ENCODE measurements at places on chromosomes 6 and 20. TPM values are rescaled to one million over a fixed set of nuclear protein-coding genes. Genes with fewer than 3 reads are reported as not detected.

Gene ANKRD6
- 1.8 TPM for total RNA-seq

Gene GABRR2
- total RNA-seq: 0.09 TPM

Gene NKX2-2
- total RNA-seq: not detected

Gene CST1
- 1.5 TPM for total RNA-seq

Gene NKX2-4
- total RNA-seq: not detected

Gene CRISP2
- not detected for total RNA-seq

Gene PDYN
- not detected for total RNA-seq

Gene DPPA5
- total RNA-seq: not detected

Gene NOX3
- not detected for total RNA-seq

Gene C6orf15
- not detected for total RNA-seq

Gene OPRM1
- not detected for total RNA-seq

Gene MACROD2
- total RNA-seq: 1.4 TPM

Gene SPEF1
- total RNA-seq: 1.9 TPM

Gene POU3F2
- total RNA-seq: not detected

Gene HRH3
- not detected for total RNA-seq

Gene TFAP2D
- total RNA-seq: not detected

Gene PRDM13
- 0.45 TPM for total RNA-seq

Gene PKHD1
- total RNA-seq: not detected

Gene SLC17A1
- total RNA-seq: 0.14 TPM

Gene MUCL3
- total RNA-seq: 0.08 TPM

Gene AKAP12
- total RNA-seq: 123 TPM

Gene OR12D3
- not detected for total RNA-seq

Gene XKR7
- 0.02 TPM for total RNA-seq

Gene EBF4
- 2.7 TPM for total RNA-seq

Gene SNX21
- 6.9 TPM for total RNA-seq

Gene EEF1A2
- total RNA-seq: 154 TPM

Gene MYB
- total RNA-seq: 0.52 TPM

Gene UBE2C
- 281 TPM for total RNA-seq

Gene AIF1
- not detected for total RNA-seq

Gene OTOR
- not detected for total RNA-seq

Gene FUT9
- not detected for total RNA-seq

Gene TCF15
- not detected for total RNA-seq

Gene SLPI
- 9.0 TPM for total RNA-seq

Gene RIPPLY2
- not detected for total RNA-seq

Gene RPRD1B
- 27.2 TPM for total RNA-seq
